ENCODE measurements at places on chromosomes 5 and 9.

GRCh38 chr9:107007402-107007801, 144.4 kb downstream of the ZNF462 start:
- no peak for DNase-seq

DNA sequence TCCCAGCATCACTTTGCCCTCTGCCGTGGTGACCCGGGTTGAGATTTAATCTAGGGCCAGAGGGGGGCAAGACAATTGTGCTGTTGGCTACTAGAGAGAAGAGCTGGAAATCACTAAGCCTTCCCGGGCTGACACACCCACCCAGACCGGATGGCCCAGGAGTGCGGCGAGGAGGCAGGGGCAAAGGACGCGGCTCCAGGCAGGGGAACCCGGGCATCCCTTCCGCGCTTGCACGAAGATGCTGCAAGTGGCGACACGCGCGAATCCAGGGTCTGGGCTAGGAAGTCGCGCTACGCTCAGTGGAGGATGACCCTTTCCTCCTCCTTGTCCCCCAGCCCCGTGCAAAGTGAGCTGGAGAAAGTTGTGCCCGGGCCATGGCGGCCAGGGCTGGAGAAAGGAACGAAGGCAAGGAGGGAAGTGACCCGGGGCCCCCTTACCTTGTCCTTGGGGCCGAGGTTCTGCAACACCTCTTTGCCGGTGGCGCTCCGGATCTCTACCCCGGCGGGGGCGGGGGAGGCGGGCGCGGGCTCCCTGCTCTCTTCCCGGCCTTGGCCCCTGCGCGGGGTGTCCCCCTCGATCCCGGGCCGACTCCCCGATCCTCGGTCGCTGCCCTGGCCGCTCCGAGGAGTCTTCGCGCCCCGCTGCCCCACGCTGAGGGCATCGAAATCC, 693 bp downstream of the DPYSL3 start:
- no peak for DNase-seq

DNA sequence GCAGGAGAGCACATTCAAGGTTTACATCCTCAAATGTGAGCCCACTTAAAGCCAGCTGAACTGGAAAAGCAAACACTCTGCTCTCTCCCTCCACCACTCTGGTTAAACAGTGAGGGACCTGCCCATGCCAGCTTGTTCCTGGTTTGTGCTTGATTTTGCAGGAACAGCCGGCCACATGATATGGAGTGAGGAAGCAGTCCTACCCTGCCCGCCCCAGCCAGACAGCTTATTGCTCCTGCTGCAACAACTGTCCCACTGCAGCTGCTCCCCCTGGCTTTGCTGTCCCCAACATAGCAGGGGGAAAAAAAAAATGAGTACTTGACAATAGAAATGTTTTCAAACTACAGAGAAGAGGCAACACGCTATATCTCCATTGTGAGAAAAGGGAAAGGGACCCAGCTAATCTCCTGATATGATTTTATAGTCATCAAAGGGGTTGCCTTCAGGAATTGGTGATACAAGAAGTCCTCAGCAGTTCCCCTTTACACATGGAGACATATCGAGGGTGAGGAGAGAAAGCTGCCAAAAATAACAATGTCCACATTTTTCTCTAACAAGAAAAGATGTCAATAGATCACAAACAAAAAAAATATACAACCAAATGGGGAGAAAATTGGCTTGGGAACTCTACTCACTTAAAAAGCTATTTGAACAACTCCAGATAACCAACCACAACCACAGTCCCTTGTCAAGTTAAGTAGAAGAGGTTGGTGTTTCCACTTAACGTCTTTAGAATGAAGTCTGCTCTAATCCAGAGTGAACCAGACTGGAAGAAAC, 4.6 kb downstream of the MYO10 start:
- no peak for DNase-seq

- DNase-seq = no peak
Measured at GRCh38 chr5:108953940-108954339, 206.2 kb downstream of the FER start.

- no peak for DNase-seq
Measured at GRCh38 chr5:14663734-14664269, 716 bp upstream of the OTULIN start.

DNA sequence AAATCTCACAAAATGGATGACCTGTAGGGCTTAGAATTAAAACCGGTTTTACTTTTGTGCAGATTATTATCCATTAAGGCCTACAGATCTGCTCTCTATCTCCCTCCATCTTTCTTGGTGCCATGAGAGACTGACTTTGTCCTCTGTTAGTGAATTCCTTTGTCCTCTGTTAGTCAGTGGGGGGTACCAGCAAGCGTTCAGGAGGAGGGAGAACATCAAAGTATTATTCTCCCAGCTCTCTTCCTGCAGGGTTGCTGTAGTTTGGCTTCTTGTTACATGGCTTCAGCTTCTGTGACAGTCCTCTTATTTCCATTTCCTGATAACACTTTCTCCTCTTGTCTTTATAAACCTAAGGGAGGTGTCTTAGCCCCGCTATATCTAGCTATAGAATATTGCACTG, 850.5 kb upstream of the SEMA6A start:
- DNase-seq = no peak

DNA sequence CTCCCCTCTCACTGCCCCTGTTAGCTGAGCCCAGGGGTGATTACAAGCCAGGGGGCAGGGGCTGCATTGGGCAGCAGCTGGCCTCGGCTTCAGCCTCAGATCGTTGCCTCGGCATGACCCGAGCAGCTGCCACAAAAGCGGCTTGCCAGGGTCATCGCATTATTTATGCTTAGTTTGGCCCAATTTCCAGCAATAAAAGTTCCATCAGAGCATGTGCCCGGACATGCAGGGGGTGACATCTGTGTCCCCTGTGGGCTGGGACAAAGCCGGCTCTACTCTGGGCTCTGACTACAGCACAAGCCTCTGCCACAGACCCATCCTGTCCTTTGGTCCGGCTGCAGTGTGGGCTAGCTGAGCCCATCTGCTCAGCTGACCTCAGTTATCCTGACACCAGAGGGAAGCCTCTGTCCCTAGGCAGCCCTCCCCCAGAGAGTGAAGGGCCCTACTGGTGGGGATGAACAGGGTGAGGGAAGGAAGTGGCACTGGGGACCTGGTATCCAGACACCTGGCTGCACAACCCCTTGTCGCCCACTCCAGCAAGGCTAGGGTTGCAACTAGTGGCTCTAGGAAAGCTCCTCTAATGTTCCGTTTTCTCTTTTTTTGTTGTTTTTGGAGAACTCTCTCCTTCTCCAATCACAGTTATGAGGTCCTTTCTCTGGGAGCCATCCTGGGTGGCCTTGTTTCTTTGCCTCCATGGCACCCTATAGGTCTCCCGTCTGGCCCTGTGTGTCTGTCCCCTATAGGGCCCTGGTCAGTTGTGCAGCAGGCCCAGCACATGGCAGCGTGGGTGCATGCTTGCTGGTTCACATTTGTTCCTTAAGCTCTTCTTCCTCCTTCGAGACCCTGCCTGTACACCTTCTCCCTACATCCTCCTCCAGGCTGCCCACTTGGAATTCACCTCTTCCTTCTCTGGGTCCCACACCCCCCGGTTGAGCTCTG, 13.3 kb upstream of the GADD45G start:
- no peak for DNase-seq

GRCh38 chr5:142669477-142669876, 16.4 kb downstream of the FGF1 start:
- DNase-seq = no peak

- no peak for DNase-seq
Measured at GRCh38 chr5:4514067-4514648, 626.0 kb upstream of the ADAMTS16 start.

DNA sequence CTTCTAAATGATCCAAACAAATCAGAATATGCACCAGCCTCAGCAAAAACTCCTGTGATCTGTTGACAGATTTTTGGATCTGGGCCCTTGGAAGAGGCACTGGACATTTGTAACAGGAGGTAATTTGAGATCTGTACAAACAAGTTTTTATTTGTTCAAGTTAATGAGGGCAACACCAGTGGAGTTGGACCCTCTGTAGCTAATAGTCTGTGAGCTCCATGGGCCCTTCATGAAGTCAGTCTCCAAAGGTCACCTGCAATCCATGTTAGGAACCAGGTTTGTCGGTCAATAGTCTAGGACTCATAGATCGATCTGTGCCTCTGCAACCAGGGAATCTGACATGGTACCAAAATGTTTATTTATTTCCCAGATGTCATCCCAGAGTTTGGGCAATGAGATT, 40.9 kb downstream of the PAM start:
- no peak for DNase-seq

DNA sequence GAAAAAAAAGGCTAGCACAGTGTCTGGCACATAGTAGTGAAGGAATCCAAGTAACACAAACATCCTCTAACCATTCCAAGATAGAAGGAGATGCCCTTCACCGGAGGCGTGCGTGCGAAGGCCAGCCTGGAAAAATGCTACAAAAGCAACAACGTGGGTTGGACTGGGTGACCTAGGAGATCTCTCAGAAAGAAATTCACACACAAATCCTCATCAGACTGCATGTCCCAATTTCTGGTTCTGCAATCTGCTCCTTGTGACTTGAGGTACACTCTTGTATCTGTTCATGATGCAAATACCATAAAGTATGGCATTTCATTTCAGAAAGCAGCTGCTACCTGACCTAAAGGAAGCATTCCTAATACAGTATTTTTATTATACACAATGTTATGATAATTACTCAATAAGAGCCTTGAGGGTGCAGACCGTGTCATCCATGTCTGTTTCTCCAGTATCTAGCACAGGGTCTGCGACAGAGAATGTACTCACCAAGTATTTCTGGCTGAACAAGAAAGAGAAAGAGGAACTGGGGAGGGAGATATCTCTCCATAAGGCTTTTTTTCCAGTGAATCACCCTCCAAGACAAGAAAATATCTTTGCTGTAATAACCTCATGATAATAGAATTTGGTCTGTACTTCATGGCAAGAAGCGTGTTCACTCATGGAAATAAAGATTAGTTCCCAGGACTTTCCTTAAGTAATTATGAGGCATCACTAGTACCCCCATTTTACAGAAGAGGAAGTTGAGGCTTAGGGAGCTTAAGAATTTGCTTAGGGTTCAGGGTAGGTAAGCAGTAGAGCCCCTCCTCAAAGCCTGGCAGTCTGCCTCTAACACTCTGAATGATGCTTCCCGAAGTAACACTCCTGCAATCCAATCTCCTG, 138.3 kb downstream of the CDK5RAP2 start:
- no peak for DNase-seq

- DNase-seq = no peak
Measured at GRCh38 chr5:112064956-112065355, 308.0 kb upstream of the NREP start.

DNA sequence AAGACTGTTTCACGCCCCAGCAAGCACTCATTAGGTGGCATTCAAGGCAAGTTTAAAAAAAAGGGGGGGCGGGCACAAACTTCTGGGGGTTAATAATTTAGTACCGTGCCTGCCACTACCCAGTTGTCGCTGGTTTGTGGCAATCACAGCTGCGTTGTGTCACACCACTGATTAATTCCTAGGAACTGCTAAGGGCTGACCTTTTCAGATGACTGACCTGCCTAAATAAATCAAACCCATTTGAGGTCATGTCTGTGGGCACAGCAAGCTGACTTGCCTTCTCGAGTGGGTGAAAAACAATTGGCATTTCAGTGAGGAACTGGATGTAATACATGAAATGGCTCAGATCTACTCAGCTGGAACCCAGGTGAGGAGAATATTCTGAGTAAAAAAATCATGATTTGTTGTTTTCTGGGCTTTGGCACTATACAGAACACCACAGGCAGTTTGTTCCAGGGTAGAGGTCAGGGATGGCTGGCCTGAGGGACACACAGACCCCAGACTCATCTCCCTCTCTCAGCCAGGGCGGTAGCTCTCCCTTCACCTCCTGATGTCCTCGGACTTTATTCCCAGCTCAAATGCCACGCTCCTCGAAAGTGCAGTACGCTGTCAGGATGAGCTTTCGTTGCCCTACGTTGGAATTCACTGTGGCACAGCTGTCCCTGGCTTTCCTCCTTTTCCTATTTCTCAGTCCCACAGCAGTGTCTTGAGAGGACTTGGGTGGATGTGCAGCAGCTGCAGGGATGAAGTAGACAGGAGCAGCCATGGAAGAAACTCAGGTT, 15.5 kb upstream of the MGAT1 start:
- DNase-seq = no peak

DNA sequence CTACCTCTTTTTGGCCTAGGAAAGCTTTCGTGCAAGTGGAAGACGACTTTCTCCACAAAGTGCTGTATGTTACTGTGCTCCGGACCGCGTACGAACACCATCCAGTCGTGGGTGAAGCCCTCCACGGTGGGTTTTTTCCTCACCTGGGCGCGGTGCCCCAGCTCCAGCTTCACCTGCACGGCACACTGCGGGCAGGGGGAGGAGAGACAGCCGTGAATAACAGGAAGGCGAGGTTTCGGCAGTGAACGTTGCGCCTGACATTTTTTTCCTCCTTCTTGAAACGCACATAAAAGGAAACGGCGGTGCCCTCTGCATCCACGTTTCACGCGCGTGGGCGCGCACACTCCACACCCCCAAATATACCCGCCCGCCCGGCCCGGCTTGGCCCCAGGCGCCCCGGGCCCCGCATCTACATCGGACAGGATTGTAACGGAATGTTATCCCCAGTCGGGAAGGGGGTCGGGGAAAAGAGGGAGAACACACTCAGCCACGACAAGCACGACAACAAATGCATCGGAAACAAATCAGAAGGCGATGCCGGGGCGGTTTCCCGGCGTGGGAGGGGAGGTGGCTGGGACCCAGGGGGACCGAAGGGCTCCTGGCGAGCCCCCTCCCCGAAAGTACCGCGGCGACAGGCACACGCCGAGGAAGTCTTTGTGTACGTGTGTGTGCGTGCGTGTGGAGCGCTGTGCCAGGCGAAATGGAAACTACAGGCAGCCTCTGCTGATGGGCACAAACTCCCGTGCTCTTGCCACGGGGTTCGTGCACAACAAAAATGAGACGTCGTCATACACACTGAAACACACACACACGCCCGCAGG, 1.4 kb downstream of the MLLT3 start:
- DNase-seq = peak; percentile 32

DNA sequence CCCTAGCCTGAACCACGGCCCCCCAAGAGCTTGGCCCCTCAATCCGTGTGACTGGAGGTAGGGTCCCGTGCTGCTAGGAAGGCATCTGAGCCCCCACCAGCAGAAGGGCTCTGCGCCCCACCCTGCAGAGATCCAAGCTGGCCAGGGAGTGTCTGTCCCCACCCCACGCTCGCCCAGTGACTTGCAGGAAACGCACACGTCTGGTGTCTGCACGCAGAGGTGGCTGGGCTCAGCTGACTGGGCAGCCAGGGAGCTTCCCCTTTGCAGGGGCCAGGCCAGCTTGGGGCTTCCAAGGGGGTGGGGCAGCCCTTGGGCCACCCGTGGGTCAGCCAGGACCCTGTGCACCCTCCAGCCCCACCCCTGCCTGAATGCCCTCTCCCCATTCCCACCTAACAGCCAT, 24.3 kb downstream of the NOTCH1 start:
- DNase-seq = no peak

DNA sequence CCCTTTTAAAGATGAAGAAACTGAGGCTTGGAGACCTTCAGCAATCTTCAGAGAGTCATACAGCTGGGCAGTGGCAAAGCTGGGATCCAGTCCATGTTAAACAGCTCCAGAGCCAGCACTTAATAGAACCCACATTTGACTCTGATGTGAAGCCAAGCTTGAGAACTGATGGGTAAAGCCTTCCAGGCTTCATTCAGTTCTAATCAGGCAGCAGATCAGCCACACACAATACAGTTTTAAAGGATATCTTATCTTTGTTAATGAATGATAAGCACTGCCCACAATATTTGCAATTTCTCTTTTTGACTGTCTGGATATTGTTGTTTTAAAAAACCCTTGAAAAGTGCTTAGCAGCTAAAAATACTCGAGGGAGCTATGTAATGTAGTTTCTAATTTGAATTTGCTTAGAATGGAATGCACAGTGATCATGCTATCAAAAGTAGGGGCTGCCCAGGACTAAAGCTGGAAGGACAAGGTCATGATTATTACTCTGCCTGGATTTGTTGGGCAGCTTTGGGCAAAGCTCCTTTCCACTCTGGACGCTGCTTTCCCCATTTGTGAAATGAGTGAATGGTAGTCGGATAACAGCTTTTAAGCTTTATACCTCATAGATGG, 31.3 kb upstream of the HTR4 start:
- no peak for DNase-seq

All from stimulated activated CD4-positive, alpha-beta T cell treated with anti-CD3 and anti-CD28 coated beads, Interleukin-2, amount 100 ng/mL, for 48 hours (primary cell).